Body of pancreas (tissue), 4 donors: ENCODE measurements at places on chromosomes 7 and 10. TPM values are rescaled to one million over a fixed set of nuclear protein-coding genes. Genes with fewer than 3 reads are reported as not detected.
A peak's percentile ranks its signal among the peaks of the same experiment; 100 is the strongest.

GPR85 gene
- total RNA-seq = 0.33 TPM

SLC18A3 gene
- not detected for total RNA-seq

ZNF117 gene
- total RNA-seq = 11.2 TPM

TAX1BP1 gene
- total RNA-seq = 38.9 TPM

CYP2W1 gene
- not detected for total RNA-seq

HOGA1 gene
- total RNA-seq = 7.3 TPM

MSMB gene
- not detected for total RNA-seq

KIAA1217 gene
- 36.9 TPM for total RNA-seq

SCD gene
- total RNA-seq = 128 TPM

DYDC2 gene
- not detected for total RNA-seq

CDK5 gene
- 6.3 TPM for total RNA-seq

PDSS1 gene
- 1.6 TPM for total RNA-seq

CDK14 gene
- 21.8 TPM for total RNA-seq

SPDYE9 gene
- not detected for total RNA-seq

PLEKHA1 gene
- 14.2 TPM for total RNA-seq

ADAM22 gene
- total RNA-seq = 1.0 TPM

MACC1 gene
- total RNA-seq = 15.2 TPM

GRCh38 chr10:62395892-62396291 is 21.7 kb downstream of the ZNF365 start:
- no peak for DNase-seq

- no peak for DNase-seq
Observed at GRCh38 chr7:106561666-106562411, 99.1 kb downstream of the CCDC71L start.

DNA sequence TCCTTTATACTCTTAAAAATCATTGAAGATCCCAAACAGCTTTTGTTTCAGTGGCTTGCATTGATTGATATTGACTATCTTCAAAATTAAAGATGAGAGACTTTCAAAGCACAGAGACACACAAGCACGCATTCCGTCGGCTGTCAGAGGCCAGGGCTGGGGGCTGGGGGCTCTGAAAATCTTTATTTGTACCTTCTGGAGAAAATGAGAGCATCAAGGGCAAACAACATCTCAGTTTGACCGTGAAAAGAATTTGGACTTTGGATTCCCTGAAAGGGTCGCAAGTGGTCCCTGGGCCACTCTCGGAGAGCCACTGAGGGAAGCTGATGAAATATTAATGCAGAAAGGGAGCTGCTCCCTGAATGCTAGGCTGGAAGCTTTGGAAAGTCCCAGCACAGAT is 96.4 kb downstream of the CHST15 start:
- no peak for DNase-seq

- DNase-seq = no peak
Observed at GRCh38 chr7:100160067-100160466, 1.5 kb upstream of the TRAPPC14 start.

- no peak for DNase-seq
Observed at GRCh38 chr7:105325216-105325904, 63.4 kb downstream of the SRPK2 start.

DNA sequence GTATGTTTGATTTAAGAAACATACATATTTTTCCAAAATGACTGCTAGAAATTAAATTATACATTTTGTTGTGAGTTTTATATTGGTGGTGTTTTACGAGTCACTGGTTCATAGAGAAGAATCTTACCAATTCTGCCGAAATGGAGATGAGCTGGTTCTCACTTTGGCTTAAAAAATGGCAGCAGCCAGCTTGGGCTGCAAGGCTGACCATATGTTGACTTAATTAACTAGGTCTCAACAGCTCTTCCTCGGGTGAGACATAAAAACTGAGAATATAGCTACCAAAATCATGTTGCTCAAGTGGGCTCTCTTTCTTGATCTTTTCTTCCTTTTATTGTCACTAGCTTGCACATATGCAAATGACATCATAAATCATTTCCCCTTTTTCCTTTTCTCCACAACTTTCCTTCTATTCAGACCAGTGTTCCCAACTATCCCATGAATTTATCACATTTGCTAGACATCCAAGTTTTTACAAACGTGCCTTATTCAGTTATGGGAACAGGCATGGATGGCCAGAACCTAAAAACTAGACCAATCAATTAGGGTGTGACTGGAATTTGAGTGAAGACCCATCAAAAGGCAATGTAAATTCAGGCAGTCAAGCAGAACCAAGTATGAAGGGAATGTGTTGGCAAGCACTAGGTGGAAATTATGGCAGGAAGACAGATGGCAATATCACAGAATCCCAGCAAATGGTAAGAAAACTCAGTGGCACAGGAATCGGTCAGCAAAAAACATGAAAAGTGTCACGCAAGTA is 6.4 kb upstream of the TSPAN12 start:
- DNase-seq = no peak

GRCh38 chr10:36038316-36038955 is 396.3 kb upstream of the FZD8 start:
- no peak for DNase-seq

- peak; percentile 25 for DNase-seq
Observed at GRCh38 chr10:74828946-74829345, 2.5 kb downstream of the KAT6B start.

GRCh38 chr10:101595591-101596433 is 7.7 kb downstream of the DPCD start:
- no peak for DNase-seq

DNA sequence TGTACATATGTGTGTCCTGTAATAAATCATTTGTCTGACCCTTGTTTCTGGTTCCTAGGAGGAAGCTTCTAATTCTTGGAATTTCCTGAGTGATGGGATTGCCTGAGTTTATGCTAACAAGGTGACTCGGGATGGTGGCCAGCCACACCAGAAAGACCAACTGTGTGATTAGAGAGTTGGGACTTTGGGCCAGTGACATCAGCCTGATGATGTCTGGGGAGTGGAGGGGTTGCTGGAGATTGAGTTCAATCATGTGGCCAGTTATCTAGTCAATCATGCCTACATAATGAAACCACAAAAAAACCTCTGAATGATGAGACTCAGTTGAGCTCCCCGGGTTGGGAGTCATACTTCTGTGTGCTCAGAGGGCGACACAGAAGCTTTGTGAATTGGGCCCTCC is 23.5 kb upstream of the CARD11 start:
- no peak for DNase-seq

DNA sequence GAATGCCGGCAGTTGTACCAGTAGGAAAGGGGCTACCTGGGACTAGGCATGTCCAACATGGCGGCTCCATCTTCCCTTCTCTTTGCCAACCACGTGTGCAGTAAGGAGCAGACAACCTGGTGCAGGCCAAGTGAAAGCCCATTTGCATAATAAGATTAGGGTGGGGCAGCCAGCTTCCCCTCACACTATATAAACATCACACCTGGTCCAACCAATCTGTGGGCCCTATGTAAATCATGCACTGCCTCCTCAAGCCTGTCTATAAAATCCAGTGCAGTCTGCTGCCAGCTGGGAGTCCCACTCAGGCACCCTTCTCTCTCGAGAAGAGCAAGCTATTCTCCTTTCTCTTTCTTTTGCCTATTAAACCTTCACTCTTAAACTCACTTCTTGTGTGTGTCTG is 429.3 kb downstream of the CALN1 start:
- DNase-seq = no peak

GRCh38 chr10:31583293-31583692 is 264.3 kb downstream of the ZEB1 start:
- DNase-seq = no peak

DNA sequence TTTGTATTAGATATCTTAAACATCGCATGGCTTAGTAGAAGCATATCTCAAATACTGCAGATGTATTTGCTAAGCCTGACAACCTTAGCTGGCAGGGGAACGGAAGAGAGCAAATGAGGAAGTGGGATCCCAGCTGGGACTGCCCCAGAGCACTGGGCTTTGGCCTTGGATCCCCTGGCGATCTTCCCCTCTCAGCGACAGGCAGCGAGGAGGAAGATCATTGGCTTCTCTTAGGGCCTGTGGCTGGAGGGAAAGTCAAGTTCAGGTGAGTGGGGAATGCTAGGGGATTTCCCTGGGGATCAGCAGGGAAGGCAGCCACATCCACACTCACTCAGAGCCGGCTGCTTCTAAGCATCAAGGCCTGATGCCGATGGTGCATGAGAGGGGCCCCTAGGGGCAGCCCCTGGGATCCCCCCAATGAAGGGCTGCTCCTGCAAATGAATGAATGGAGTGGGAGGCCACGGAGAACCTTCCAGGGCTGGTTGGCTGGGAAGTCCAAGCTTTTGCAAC is 42.0 kb downstream of the LYZL2 start:
- peak; percentile 31 for DNase-seq

GRCh38 chr10:116263870-116264655 is 8.9 kb downstream of the GFRA1 start:
- DNase-seq = no peak

- DNase-seq = no peak
Observed at GRCh38 chr10:125233726-125234125, 73.4 kb upstream of the CTBP2 start.

DNA sequence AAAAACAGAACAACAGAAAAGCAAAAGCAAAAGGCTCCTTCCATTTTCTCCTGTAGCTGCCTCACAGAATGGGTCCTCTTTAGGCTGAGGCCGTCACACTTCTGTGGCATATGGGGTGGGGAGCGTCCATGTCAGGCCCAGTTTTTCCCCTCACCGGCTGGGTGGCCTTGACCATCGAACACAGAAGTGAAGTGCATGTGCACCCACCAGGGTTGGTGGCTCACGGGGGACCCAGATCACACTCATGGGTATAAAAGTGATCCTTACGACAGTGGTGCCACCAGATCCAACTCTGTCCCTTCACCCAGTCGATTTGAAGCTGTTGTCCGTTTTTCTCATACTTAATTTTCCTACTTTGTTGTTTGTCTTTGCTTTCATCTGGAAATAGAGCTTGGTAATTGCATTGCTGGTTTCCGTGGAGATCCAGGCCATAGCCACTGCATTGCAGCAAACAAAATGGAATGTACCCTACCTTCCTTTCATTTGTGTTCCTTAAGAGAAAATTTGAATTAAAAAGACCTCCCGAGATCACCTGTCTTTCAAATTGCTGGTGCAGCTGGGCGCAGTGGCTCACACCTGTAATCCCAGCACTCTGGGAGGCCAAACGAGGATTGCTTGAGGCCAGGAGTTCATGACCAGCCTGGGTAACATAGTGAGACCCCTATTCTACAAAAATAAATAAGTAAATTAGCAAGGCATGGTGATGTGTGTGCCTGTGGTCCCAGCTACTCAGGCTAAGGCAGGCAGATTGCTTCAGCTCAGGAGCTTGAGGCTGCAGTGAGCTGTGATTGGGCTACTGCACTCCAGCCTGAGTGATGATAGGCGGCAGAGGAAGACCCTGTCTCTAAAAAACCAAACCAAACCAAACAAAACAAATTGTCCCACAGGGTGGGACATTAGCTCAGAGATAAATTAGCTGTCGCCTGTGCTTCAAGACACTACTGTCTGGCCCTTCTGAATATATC is 10.7 kb upstream of the GJD4 start:
- DNase-seq = no peak

GRCh38 chr7:155003092-155003375 is at the start of gene PAXIP1:
Gene PAXIP1, minus strand, starts transcription at chr7:155003124. Its CDS starts 195 bp downstream, at chr7:155002929.
- no peak for DNase-seq

GRCh38 chr10:26779176-26779860 is 81.4 kb downstream of the ABI1 start:
- DNase-seq = no peak

- DNase-seq = no peak
Observed at GRCh38 chr7:105752671-105753275, 123.6 kb downstream of the ATXN7L1 start.

DNA sequence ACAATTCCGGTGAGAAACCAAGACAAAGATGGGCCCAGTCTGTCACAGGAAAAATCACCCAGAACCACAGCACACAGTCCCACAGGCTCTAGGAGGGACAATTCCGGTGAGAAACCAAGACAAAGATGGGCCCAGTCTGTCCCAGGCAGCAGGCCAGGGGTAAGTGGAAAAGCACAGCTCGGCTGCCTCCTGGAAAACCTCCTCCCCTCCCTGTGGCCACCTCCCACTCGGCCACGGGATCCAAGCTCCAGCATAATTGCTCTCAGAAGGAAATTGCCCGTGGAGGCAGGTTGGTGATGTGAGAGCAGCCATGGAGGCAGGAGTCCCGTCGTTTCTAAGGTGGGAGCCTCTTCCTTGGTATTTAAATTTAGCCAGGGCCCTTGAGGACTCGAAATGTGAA is 95.7 kb downstream of the PLXNA4 start:
- no peak for DNase-seq

GRCh38 chr10:63217120-63217605 is 84.0 kb downstream of the NRBF2 start:
- DNase-seq = no peak

- DNase-seq = peak; percentile 11
Observed at GRCh38 chr10:102523250-102524029, 19.7 kb downstream of the SUFU start.

GRCh38 chr10:77865580-77866324 is 60.8 kb downstream of the DLG5 start:
- DNase-seq = no peak

DNA sequence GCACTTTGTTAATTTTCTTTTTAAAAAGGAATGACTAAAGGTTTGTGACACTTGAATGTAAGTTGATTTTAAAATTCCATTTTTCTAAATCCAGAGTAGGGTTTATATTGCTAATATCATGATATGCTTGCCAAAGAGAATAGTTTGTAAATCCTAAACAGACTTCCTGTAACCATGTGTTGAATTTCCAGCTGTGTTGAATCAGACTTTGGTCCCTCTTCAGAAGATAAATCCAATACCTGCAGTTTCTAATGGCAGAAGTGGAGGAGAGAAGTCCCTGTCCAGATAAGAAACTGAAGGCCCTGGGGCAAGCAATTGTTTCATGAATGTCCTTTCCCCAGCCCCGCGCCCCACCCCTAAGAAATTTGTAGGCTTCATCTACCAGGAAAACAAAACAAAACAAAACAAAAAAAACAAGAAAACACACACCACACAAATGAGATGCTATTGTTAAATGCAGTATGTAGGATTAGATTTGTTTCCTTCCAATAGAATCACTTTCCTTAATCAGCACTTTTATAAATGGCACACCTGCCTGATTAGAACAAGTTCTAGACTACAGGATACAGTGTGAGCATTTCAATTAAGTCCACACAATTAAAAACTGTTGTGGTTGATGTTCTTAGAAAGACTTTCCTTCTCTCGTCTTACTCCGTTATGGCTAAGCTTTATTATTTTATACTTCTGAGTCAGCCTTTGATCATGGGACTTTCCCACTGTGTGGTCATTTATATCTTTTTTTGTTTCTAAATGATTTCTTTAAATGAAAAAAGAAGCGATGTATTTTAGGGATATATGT is 122.8 kb downstream of the KAT6B start:
- no peak for DNase-seq

- DNase-seq = peak; percentile 44
Observed at GRCh38 chr10:75402486-75403143, 1.1 kb upstream of the ZNF503 start.

GRCh38 chr7:95056107-95056739 is 148.8 kb downstream of the PPP1R9A start:
- no peak for DNase-seq

- DNase-seq = no peak
Observed at GRCh38 chr10:76073524-76073923, 642.1 kb downstream of the LRMDA start.
